ENCODE measurements at places on chromosomes 4 and X. TPM values are rescaled to one million over a fixed set of nuclear protein-coding genes. Genes with fewer than 3 reads are reported as not detected.

Gene CD40LG
- total RNA-seq = not detected

Gene CTSO
- 12.1 TPM for total RNA-seq

Gene ADAMTS3
- total RNA-seq = 5.2 TPM

Gene PHKA1
- 9.6 TPM for total RNA-seq

Gene RNF150
- total RNA-seq = 0.07 TPM

Gene RTL9
- total RNA-seq = not detected

Gene HTR2C
- not detected for total RNA-seq

Gene F8A3
- total RNA-seq = 0.56 TPM

Gene SYP
- total RNA-seq = 0.13 TPM

Gene NUP62CL
- total RNA-seq = 0.20 TPM

Gene NEIL3
- 8.1 TPM for total RNA-seq

Gene NAP1L3
- 0.11 TPM for total RNA-seq

Gene PTTG2
- total RNA-seq = not detected

Gene AFP
- not detected for total RNA-seq

Gene DCHS2
- total RNA-seq = 0.07 TPM

Gene EFHC2
- total RNA-seq = not detected

Gene FHDC1
- total RNA-seq = 0.04 TPM

Gene NIPAL1
- 1.6 TPM for total RNA-seq

Gene GABRE
- total RNA-seq = 3.7 TPM

Gene TGIF2LX
- not detected for total RNA-seq

Gene LRP2BP
- 0.39 TPM for total RNA-seq

Gene F8
- 1.6 TPM for total RNA-seq

Gene GJB1
- total RNA-seq = not detected

Gene COX7B2
- total RNA-seq = not detected

Gene FAM53A
- total RNA-seq = 2.0 TPM

Gene ZCCHC13
- not detected for total RNA-seq

Gene CLDN34
- total RNA-seq = 0.26 TPM

Gene TKTL2
- total RNA-seq = not detected

Gene FRMPD4
- total RNA-seq = not detected

Gene SFRP2
- total RNA-seq = not detected

Gene FGFRL1
- 16.4 TPM for total RNA-seq

Gene VCX3B
- total RNA-seq = not detected

Gene GPR119
- total RNA-seq = not detected

Gene HAND2
- 8.6 TPM for total RNA-seq

Gene MAGED2
- total RNA-seq = 219 TPM

Gene NKX1-1
- total RNA-seq = not detected

Gene CFAP47
- total RNA-seq = not detected

Gene SMIM31
- not detected for total RNA-seq

Gene HHIP
- total RNA-seq = 217 TPM

Gene ETNPPL
- 0.07 TPM for total RNA-seq

Gene NAA15
- total RNA-seq = 35.1 TPM

Gene ZDHHC9
- 17.4 TPM for total RNA-seq

Gene CENPVL2
- not detected for total RNA-seq

Gene BANK1
- not detected for total RNA-seq

Gene STS
- total RNA-seq = 2.3 TPM

Gene GUCY1A1
- total RNA-seq = not detected

Gene SLC10A4
- not detected for total RNA-seq

Gene LAP3
- 225 TPM for total RNA-seq
